ENCODE measurements at places on chromosomes 7 and 10.

GRCh38 chr7:96920713-96921112, 84.6 kb upstream of the DLX6 start:
- DNase-seq: no peak

- DNase-seq: no peak
Observed at GRCh38 chr7:1710936-1711335, 40.9 kb downstream of the ELFN1 start.

DNA sequence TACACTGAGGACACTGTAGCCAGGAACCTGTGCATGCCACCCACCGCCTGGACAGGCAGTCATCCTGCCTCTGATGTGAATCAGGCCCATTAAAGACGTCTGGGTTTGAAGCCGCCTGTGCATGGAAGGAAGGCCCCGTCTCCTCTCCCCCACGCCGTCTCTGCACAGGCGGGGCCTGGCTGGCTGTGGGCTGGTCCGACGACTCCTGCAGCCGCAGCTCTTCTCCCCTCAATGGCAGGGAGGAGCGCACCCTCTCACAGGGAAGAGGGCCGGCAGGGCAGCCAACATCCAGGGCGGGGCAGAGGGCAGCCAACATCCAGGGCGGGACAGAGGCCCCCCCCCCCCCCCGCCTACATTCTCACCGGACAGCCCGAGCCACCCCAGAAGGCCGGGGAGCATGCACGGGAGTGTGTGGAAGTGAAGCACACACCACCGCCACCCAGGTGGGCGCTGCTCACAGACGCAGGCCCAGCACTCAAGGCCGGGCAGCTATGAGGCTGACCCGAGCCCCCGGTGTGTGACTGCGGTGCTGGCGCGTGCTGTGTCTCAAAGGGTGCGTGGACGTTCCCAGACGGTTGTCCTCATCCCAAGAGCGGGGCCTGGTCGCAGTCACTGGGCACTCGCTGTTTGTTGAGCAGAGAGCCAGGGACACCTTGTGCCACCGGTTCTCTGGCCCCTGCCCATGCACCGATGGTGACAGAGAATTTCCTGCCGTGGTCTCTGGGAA, 19.1 kb downstream of the DPYSL4 start:
- DNase-seq: no peak

DNA sequence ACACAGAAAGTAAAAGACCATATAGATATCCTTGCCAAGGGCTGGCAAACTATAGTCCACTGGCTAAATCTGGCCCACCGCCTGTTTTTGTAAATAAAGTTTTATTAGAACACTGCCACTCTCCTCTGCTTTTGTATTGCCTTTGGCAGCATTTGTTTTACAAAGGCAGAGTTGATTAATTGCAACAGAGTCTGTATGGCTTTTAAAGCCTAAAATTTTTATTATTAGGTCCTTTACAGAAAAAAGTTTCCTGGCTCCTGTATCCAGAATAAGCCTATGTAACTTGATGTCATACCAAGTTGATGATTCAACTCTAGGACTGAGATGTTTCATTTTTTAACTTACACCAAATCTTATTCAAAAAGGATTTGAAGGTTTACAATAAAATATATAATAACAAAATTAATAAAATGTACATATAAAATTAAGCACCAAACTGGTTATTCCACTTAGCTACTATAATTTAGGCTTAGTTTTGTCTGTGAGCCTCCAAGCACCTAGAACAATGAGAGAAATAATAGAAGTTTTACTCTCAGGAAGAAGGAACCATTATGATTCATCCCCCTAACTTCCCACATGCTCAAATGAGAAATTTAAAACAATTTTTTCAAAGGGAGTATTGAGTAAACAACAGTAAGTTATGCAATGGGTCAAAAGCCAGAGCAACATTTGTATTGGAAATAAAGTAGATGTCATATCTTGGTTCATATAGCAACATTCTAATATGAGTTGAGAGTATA, 31.9 kb downstream of the CPED1 start:
- DNase-seq: no peak

GRCh38 chr7:148852272-148852671, 31.8 kb downstream of the EZH2 start:
- no peak for DNase-seq

DNA sequence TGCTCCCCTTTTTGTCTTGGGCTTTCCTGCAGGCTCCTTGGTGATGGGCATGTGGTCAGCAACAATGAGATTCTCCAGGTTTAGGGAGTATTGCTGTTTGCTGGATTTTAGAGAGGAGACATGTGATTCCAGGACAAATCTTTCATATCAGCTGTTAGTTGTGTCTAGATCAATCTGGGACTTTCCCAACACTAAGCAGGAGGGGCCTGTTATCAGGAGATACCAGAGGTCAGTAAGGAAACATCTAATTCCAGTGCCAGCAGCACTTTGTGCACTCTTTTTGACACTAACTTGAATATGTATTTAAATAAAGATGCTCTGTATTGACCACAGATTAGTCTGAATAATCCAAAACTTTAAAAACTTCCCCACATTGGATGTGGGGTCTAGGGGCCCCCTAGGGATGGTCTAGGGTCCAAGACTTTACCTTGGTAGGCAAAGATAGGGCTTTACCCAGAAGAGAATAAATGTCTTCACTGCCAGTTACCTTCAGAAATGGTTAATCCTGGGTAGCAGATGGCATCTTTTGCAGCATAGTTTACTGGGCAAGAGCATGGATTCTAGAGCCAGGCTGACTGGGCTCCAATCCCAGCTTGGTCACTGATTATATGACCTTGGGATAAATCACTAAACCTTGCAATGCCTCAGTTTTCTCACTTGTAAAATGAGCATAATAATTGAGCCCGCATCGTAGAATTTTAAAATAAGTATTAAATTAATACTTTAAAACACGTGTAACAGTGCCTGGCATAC, 6.4 kb upstream of the FIGNL1 start:
- DNase-seq: no peak

- no peak for DNase-seq
Observed at GRCh38 chr10:84510121-84510520, 181.7 kb downstream of the CCSER2 start.
